ENCODE measurements at places on chromosomes 16 and 17. TPM values are rescaled to one million over a fixed set of nuclear protein-coding genes. Genes with fewer than 3 reads are reported as not detected.

DNA sequence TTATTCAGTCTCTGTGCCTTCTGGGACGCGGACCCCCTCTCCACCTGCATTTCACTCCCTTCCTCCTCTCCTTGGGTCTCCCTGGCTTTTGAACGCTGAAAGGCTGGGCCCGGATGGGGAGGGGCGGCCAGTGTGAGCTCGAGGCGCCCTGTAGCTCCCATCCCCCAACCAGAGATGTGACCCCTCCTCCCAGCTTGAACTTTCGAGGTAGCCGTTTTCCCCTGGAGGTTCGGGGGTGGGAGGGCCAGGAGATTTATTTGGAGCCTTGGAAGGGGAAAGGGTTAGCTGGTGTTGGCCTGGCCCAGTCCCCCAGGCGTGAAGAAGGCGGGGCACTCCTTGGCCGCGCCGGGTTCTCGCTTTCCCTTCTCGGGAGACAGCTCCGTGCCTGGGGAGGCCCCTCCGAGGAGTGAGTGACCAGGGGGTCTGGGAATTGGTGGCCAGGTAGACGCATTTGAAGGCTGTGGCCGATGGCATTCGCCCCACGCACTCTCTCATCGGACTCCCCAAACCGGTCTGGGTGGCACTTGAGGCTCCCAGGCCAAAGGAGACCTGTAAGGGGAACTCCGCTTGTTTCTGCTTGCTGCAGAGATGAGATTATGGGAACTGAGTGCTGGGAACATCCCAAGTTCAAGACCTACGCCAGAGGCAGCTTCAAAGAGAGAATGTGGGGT is 942 bp downstream of the LDAF1 start:
- peak; percentile 61 for DNase-seq

DNA sequence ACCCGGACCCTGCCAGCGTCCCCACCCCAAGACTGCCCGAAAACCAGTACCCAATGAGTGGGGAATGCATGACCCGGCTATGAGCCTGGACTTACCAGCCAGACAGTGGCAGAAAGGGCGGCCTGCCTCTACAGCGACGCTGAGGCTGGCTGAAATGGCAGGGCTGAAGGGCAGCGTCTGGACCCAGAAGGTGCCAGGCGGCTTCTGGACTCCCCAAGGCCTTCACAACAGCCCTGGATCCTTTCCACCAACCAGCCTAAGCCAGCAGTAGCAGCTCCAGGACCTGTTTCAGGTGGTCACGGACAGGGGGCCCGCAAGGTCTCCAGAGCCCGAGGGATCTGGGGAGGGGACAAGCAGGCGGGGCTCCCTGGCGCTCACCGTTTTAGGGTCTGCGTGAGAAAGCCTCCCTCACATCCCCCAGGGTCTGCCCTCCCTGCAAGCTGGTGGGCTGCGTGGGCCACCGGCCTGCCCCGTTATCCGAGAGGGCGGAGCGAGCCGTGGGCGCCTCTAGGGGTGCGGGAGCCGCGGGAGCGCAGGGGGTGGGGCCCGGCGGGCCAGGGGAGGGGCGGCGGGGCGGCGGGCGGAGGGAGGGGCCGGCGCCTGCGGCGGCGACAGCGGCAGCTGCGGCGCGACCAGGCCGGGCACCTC is at the start of gene RIPOR1:
Gene RIPOR1, plus strand, starts transcription at position 608 of the 648 bp plus-strand sequence. CDS start 9,618 bp downstream, outside the sequence.
- DNase-seq = peak; percentile 63

DNA sequence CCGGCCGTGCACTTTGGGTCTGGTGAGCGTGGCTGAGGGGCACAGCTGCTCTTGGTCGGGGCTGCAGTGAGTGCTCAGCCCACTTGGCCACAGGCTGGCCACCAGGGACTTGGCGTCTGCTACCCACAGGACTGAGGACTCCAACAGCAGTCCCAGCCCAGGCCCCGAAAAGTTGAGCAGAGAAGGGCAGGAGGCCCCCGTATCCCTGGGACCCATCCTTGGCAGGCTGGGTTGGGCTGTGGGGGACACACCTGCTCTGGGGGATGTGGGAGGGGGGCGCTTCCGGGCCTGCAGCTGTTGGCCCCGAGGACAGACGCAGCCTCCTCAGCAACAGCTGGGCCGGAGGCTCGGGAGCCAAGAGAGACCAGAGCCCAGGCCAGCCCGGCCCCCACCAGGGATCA is 19.4 kb upstream of the SSTR5 start:
- DNase-seq = no peak

- no peak for DNase-seq
Measured at GRCh38 chr17:75642182-75642783, 9.0 kb downstream of the SMIM5 start.

GRCh38 chr17:29977836-29978235 is 36.4 kb downstream of the EFCAB5 start:
- no peak for DNase-seq

GRCh38 chr16:2436110-2436509 is 6.9 kb downstream of the CCNF start:
- no peak for DNase-seq

- no peak for DNase-seq
Measured at GRCh38 chr17:48062273-48062672, 14.1 kb downstream of the NFE2L1 start.

GRCh38 chr16:64952177-64952576 is 169.7 kb downstream of the CDH11 start:
- DNase-seq = no peak

DNA sequence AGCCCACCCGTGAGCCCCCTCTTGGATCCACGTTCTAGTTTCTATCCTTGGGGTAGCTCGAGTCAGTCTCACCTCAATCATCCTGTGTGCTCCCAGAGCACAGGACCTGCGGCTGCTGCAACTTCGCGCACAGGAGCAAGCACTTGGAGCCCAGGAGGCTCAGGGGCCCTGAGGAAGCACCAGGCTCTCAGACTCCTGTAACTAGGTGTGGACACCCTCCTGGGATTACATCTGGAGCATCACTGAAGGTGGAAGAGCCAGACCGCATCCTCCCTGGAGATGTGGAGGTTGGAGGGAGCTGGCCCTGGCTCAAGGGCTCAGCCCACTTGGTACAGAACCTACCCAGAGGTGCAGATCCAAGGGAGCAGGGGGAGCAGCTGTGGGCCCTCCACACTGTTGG is 2.7 kb downstream of the HBQ1 start:
- no peak for DNase-seq

GRCh38 chr16:19308392-19308791 is 22.9 kb downstream of the CLEC19A start:
- no peak for DNase-seq

GRCh38 chr17:38547444-38547843 is 58.3 kb downstream of the SRCIN1 start:
- DNase-seq = no peak

DNA sequence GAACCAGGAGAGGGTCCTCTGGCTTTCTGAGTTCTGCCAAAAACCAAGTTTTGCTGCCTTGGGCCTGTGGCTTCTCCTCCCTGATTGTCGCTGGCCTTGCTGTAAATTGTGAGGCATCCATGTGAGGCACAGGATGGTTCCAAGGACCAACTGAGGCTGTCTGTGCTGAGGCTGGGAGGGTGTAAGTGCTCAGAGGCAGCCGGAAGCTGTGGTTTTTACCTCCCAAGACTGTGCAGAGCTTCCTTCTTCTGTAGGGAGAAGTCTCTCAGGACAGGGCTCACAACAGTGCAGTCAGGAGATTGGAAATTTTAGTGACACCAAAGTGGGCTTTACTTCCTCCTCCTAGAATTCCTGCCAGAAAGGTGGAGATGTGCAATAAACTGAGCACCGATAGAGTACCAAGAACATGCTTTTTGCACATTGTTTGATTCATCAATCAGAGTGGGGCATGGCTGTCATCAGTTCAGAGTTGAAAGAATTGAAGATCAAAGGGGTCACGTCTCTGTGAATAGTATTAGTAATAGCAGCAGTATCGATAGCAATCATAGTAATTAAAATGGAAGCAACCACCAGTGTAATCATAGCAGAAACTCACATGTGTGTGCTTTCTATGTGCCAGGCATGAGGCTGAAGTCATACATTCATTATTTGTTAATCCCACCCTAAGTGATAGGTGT is 467.1 kb downstream of the WWOX start:
- no peak for DNase-seq

DNA sequence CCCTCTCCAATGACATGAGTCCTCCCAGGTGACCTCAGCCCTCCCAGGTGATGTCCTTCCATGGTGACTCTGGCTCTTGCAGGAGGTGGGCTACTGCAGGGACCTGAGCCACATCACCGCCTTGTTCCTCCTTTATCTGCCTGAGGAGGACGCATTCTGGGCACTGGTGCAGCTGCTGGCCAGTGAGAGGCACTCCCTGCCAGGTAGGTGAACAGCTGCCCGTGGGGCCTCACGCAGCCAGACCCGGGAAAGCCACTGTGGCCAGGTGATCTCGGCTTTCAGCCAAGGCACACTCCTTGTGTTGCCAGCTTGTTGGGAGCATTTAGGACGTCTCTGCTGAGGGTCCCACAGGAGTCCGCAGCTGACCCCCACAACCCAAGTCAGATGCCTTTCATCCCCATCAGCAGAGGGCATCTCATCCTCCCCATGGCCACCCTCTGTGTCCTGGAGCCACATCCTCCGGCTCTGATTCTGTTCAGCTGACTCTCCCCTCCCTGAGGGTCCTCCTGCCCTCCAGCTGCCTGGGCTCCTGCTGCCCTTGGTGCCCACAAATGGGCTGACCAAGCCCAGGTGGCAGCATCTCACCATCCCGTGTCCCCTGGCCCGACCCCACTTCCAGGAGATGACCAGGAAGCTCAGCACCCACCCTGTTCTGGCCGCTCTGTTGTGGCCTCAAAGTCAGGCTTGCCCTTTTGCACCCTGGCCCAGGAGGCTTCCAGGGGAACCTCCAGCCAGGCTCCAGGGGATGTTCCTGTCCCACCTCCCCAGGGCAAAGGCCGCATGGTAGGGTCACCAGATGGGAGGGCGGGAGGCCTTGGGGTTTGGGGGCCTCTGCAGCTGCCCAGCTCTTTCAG is 20.1 kb downstream of the USP6 start:
- DNase-seq = no peak

DNA sequence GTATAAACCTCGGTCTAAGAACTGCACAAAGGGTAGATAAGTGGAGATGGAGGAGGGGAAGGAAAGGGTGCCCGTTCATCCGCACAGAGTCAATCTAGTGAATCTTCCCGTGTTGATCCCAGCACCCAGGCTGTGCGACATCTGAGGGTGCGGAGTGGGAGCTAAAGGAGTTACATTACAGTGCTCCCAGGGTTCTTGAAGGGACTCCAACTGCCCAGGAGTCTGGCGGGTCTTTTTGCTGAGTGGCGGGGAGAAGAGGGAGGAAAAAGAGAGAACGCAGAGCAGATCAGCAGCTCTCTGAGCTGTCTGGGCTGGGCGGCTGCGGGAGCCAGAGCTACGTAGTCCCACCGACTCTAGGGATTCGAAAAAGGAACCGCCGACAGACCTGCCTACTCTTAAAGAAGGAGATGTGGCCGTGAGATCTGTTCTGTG is 1.6 kb upstream of the CA10 start:
- no peak for DNase-seq

DNA sequence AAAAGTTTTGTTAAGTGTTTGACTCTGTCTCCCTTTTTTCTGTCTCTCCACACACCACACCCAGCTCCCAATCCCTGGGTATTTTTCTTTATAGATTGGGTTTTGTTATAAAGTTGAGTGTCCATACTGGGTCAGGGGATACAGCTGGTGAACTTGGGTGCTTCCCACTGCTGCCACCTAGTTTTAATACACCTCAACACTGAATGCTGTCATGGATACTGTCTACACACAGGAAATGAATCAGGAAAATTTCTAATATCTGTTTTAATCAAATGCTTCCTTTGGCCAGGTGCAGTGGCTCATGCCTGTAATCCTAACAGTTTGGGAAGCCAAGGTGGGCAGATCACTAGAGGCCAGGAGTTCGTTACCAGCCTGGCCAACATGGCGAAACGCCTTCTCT is 5.3 kb upstream of the TAOK1 start:
- DNase-seq = no peak

DNA sequence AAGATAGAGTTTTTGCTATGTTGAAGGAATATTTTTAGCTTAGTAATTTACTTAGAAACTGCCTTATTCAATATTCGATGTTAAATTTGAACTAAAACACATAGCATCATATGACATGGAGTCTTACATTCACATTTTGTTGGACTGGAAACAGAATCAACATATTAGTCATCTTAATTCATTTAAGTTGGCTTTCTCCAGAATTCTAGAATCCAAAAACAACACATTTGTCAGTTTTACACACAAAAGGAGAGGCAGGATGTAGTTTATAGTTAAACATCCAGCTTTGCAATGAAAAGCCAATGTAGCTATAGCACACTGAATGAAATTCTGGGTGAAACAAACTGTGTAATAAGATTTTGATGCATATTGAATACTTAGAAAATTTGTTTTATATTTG is 43.3 kb downstream of the WWOX start:
- no peak for DNase-seq

GRCh38 chr16:83958137-83958845 is 5.3 kb downstream of the OSGIN1 start:
- DNase-seq = no peak

DNA sequence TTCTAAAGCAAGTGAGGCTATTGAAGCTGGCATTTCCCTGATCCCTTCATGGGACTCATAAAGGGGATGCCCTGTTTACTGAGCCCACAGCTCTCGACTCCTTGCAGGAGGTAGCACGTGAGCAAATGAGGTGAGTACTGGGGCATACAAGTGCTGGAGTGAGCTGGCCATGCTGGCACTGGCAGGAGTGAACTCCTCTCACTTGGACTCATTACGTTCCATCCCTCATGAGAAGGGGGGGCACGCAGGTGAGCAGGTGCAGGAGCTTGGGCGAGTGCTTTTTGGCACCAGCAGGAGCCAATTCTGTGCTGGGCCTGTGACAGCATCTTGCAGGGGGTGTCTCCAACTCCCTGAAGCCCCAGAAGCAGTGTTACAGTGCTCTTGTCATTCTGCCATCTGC is 337.1 kb upstream of the CA10 start:
- DNase-seq = no peak

ACSM2A gene
- polyA plus RNA-seq = 0.28 TPM

SOX9 gene
- 80.0 TPM for polyA plus RNA-seq

SOCS1 gene
- polyA plus RNA-seq = 3.6 TPM

VASN gene
- 33.9 TPM for polyA plus RNA-seq

APPBP2 gene
- polyA plus RNA-seq = 98.4 TPM

CLEC18A gene
- polyA plus RNA-seq = 10.0 TPM

OGFOD3 gene
- 19.6 TPM for polyA plus RNA-seq

Data from testis (tissue), 5 donors.